Glomerular endothelial cell (primary cell): ENCODE measurements at places on chromosomes 13 and 19. TPM values are rescaled to one million over a fixed set of nuclear protein-coding genes. Genes with fewer than 3 reads are reported as not detected.

Gene C5AR1
- total RNA-seq: not detected in 2 replicates

Gene GPC6
- 11.0 and 11.3 TPM in 2 replicates for total RNA-seq

Gene LYPD5
- 0.93 and 2.7 TPM in 2 replicates for total RNA-seq

Gene ZNF221
- 4.1 and 5.1 TPM in 2 replicates for total RNA-seq

Gene FXYD1
- total RNA-seq: not detected in 2 replicates

Gene CCDC169
- 1.6 TPM in 2 replicates for total RNA-seq

Gene ZNF90
- total RNA-seq: 0.87 and 1.8 TPM in 2 replicates

Gene ZNF677
- 18.7 and 28.1 TPM in 2 replicates for total RNA-seq

Gene PRRG2
- 1.6 and 12.2 TPM in 2 replicates for total RNA-seq

Gene SLC10A2
- not detected in 2 replicates for total RNA-seq

Gene TRIM13
- total RNA-seq: 26.4 and 29.8 TPM in 2 replicates

Gene FLT1
- 111 and 156 TPM in 2 replicates for total RNA-seq

- DNase-seq: no peak
Observed at GRCh38 chr13:107438251-107438650, 777.1 kb downstream of the LIG4 start.

DNA sequence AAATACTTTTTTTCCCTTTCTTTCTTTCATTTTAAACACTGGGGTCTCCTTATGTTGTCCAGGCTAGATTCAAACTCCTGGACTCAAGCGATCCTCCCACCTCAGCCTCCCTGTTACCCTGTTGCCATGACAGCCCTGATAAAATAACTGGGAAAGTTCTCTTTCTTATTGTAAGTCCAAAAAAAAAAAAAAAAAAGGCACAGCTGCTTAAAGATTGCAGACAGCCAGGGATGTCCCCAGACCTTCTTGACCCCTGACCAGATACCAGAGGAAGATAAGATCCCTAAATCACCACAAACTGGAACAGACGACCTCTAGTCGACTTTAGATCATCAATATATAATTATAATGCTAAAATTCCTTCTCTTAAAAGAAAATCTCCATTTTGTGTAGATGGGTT, 1.1 kb upstream of the MVB12A start:
- no peak for DNase-seq

- no peak for DNase-seq
Observed at GRCh38 chr13:65414187-65414586, 1815.9 kb downstream of the PCDH9 start.

DNA sequence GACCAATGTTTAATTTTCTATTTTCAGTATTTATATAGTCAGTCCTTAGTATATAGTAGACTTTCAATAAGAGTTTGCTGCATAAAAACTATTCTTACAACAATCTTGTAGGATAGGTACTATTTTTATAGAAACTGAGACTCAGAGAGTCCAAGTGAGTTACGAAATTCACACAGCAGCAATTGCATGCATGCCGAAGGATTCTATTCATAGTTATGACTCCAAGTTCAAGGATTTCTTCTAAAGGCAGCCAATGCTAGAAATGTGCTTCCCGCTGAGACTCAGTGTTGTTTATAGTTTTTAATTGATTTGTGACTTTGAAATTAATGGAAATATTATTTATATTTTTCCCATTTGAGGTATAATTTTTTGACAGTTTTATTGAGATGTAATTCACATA, 62.7 kb upstream of the CSNK1A1L start:
- no peak for DNase-seq

- DNase-seq: no peak
Observed at GRCh38 chr13:44903574-44903985, 85.7 kb downstream of the NUFIP1 start.

- no peak for DNase-seq
Observed at GRCh38 chr13:74134777-74135325, 647 bp upstream of the KLF12 start.

- no peak for DNase-seq
Observed at GRCh38 chr19:44653977-44654774, 10.5 kb downstream of the PVR start.

- DNase-seq: no peak
Observed at GRCh38 chr19:43694553-43694952, 21.3 kb upstream of the IRGC start.

- no peak for DNase-seq
Observed at GRCh38 chr13:99055735-99056134, 77.9 kb upstream of the DOCK9 start.

DNA sequence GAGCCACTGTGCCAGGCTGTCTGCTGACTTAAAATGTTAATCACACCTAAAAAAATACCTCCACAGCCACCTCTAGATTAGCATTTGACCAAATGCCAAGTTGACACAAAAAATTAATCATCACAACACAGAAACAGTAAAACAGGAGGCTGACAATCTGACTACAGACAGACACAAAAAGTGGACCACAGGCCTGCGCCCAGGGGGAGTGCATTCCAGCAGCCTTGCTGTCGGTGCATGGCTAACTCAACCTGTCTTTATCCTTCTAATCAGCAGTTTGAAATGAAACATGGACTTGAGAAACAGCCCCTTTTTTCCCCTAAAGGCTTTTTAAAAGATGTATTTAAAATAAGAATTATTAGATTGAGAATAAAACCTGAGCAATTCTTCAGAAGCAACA, 34.0 kb downstream of the RASL11A start:
- DNase-seq: no peak

DNA sequence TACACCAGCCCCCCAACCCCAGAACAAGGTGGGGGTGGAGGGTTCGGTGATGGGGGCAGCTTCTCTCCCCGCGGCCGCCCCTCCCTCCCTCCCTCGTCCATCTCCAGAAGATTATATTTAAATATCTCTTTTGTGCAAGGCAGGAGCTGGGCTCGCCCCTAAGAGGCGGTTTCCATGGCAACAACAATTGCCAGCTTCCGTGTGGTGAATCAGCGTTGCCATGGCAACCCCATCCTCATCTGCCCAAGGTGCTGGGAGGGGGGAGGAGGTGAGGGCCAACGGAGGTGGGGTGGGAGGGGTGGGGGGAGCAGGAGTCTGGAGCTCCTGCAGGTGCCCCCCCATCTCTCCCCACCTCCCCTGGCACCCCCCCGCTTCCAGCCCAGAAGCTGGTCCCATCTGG, 46.4 kb downstream of the CELF5 start:
- no peak for DNase-seq

GRCh38 chr19:45764475-45764874, 4.6 kb downstream of the SIX5 start:
- DNase-seq: no peak

DNA sequence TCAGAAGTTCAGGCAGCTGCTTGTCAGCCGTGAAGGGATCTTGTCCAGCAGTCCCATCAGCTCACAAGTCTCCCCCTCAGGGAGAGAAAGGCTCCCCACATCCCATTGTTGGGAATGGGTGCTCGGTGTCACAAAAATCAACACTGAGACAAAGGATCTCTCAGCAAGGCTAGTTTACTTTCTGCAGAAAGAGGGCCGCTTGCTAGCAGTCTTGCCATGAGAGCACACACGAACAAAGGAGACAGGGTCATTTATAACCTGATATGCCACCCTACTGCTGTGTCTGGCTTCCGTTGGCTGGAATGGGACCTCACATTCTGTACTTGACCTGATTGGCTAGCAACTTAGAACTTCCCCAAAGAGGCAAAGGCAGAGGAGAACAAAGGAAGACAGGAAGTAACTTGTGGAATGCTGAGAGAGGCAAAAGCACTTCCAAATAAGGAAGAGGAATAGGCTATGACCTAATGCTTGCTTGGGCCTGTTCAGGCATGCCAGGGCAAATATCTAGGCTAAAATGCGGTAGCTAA, 8.7 kb upstream of the IGFL3 start:
- peak; percentile 98 for DNase-seq

- no peak for DNase-seq
Observed at GRCh38 chr19:41937525-41938468, 9.5 kb upstream of the ERFL start.

DNA sequence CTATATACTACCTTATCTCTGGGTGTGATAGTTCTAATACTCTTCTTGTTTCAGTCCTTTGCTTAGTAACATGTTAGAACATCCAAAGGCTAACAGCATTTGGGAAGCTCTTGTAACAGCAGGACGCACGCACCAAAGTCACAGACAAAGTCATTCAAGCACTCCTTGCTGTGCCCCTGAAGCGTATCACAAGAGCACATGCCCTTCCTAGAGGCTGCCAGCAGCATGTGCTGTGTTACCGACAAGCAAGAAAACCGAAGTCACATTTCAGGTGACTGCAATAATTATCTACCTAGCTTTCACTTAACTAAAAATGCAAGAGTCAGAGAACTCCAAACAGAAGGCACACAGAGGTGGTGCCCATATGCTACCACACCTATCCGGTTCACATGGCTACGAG, 194.1 kb downstream of the KLF12 start:
- DNase-seq: no peak

DNA sequence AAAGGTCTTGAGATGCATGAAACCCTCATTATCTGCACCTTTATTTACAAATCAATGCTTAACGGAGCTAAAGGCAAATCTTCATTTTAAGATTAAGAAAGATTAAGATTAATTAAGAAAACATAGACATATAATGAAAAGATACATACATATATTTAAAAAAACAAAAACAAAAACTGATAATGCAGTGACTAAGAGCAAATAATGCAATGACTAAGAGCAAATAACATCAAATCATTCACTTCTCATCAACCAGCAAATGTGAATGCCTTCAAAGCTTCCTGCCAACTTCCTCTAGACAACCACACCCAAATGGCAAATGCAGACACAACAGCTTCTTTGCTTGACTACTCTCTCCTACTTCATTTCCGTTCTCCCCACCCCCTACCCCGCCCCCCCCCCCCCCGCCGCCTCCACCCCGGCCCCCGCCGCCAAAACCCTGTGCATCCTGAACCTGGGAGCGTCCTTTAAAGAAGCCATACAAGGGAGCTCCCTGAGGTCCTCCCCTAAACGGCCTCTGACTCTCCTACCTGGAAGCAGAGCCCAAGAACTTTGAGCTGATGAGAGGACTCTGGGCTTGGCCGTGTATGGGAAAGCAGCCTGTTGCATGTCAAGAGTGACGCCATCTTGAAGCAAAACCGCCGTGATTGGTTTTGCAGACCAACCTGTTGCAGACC, 24.5 kb downstream of the TEX101 start:
- DNase-seq: no peak

DNA sequence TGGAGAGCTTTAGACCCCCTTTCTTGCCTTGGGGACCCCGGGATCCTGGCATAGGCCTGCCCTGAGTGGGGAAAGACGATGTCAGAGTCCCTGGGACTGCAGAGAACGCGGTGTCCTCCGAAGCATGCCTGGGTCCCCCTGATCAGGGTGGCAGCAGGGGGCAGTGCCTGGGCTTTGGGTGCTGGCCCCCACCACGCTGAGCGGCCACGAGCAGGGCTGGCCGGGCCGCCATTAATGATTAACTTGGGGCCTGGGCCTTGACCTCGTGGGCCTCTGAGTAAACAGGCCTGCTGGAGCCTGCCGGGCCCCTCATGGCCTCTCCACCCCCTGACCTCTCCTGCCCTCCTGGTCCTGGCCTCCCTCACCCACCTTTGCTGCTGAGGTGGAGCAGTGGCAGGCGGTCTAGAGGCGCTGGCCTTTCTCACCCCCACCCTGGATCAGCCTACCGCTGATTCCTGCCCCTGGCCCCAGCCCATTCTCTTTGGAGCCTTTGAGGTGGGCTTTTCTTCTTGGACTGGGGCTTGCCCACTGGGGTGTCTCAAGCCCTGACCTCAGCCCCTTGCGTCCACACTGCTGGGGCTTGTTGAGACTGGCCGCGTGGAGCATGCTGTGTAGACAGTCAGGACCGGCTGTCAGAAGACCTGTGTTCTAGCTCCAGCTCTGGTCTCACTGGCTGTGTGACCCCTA, 26.3 kb downstream of the CEBPA start:
- DNase-seq: no peak
